Anterior cingulate cortex (tissue), 58 donors: ENCODE measurements at places on chromosomes 3 and 15.

GRCh38 chr3:157122116-157122515 is 37.8 kb downstream of the CCNL1 start:
- no peak for DNase-seq

- DNase-seq: no peak
These were observed 496.3 kb downstream of the ROBO2 start for GRCh38 chr3:77536038-77536775.

DNA sequence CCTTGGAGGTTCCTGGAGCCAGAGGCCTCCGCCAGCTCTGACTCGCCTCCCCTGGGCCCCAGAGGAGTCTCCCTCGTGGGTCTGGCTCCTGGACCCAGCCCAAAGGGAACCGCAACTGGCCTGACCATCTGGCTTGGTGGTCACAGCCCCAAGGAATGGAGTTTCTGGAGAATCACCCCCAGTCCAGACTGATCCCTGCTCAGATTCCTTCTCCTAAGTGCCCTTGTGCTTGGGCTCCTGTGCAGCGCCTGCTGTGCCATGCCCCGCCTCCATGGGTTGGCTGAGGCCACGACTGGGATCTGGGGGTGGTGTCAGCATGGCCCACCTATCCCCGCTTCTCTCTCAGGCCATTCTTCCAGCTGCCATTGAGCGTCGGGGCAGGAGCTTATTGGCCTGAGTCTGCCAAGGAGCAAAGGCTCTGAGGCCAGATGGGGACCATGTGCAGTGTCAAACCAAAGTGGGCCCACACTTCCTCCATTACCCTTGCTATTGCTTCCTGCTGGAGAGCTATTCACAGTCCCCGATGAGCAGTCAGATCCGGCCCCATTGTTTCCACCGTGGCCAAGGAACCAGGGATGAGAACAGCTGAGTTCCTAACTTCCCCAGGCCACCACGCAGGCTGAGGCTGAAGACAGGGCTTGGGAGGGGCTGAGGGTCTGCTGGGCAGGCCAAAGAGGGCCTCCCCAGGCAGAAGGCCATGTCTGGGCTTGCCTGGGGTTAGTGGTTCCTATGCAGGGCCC is 19.0 kb downstream of the CSPG4 start:
- DNase-seq: no peak

GRCh38 chr15:63023351-63023945 is 19.1 kb upstream of the TPM1 start:
- DNase-seq: no peak

GRCh38 chr15:35630532-35630931 is 84.6 kb upstream of the DPH6 start:
- no peak for DNase-seq
